ENCODE measurements at places on chromosomes 4 and X.

GRCh38 chr4:12562021-12562420 lies 922.1 kb downstream of the RAB28 start:
- no peaks in the 10 kb centered on the region for H3K36me3 ChIP-seq
- DNase-seq, result no peak
- H3K27me3 ChIP-seq, result no peaks in the 10 kb centered on the region
- no peak overlapping the region for H3K4me3 ChIP-seq
- H3K4me1 ChIP-seq, result no peaks in the 10 kb centered on the region
- H3K27ac ChIP-seq, result no peak overlapping the region

DNA sequence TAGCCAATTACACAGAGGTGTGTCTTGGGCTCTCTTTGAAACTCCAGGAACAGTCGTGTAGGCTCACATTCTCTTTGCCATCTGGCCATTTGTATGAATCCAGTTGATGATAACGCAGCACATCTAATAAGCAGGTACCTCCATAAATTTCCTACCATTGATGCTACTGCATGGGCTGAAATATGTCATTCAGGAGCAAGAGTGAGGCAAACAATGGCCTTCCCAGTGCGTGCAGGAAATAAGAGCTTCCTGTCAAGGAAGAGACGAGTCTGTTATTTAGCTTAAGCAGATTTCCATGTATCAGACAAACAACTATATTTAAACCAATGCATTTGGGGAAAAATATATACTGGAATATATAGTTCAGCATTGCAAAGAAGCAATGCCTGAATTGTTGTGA lies 102.1 kb upstream of the MXRA5 start:
- H3K4me3 ChIP-seq, result no peak overlapping the region
- no peaks in the 10 kb centered on the region for H3K27me3 ChIP-seq
- no peaks in the 10 kb centered on the region for H3K4me1 ChIP-seq
- no peak overlapping the region for H3K27ac ChIP-seq
- no peak for DNase-seq
- H3K36me3 ChIP-seq, result no peaks in the 10 kb centered on the region

DNA sequence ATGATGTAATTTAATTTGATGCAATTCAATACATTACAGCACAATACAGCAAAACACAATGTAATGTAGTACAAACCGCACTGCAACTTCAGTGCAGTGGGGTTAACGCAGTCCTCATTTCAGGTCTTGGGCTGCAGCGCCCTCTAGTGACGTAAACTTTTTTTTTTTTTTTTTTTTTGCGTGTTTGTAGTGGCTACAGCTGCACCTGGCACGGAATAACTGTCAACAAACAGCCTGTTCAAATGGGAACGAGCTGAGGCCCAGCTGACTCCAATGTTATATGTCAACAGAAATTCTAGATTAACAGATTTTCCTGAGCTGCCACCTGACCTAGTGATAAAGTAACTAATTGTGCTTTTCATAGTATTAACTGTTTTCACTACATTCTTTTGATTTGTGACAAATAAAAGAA lies 33.5 kb upstream of the RASSF6 start:
- no peak overlapping the region for H3K4me3 ChIP-seq
- H3K27me3 ChIP-seq, result no peaks in the 10 kb centered on the region
- H3K4me1 ChIP-seq, result no peaks in the 10 kb centered on the region
- no peak overlapping the region for H3K27ac ChIP-seq

DNA sequence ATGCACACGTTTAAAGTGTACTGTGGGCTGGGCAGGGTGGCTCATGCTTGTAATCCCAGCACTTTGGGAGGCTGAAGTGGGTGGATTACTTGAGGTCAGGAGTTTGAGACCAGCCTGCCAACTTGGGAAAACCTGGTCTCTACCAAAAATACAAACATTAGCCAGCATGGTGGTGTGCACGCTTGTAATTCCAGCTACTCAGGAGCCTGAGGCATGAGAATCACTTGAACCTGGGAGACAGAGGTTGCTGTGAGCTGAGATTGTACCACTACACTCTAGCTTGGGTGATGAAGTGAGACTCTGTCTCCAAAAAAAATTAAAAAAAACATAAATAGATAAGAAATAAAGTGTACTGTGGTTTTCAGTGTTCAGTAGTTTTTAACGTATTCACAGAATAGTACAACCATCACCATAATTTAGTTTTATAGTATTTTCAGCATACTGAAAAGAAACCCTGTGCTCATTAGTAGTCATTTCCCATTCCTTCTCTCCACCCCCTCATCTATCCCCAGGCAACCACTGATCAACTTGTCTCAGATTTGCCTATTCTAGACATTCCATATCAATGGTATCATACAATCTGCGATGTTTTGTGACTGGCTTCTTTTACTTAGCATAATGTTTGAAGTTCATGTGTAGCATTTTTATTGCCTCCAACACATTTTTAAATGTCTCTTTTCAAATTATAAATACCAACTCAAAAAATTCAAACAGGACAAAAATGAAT lies 19.1 kb downstream of the SLAIN2 start:
- no peaks in the 10 kb centered on the region for H3K36me3 ChIP-seq
- DNase-seq, result no peak
- no peaks in the 10 kb centered on the region for H3K4me1 ChIP-seq
- H3K27me3 ChIP-seq, result no peaks in the 10 kb centered on the region
- H3K27ac ChIP-seq, result no peak overlapping the region

GRCh38 chr4:20217951-20218350 lies 33.8 kb upstream of the SLIT2 start:
- H3K27ac ChIP-seq, result no peak overlapping the region
- no peaks in the 10 kb centered on the region for H3K27me3 ChIP-seq
- no peak for DNase-seq
- H3K4me1 ChIP-seq, result no peaks in the 10 kb centered on the region
- H3K4me3 ChIP-seq, result no peak overlapping the region

DNA sequence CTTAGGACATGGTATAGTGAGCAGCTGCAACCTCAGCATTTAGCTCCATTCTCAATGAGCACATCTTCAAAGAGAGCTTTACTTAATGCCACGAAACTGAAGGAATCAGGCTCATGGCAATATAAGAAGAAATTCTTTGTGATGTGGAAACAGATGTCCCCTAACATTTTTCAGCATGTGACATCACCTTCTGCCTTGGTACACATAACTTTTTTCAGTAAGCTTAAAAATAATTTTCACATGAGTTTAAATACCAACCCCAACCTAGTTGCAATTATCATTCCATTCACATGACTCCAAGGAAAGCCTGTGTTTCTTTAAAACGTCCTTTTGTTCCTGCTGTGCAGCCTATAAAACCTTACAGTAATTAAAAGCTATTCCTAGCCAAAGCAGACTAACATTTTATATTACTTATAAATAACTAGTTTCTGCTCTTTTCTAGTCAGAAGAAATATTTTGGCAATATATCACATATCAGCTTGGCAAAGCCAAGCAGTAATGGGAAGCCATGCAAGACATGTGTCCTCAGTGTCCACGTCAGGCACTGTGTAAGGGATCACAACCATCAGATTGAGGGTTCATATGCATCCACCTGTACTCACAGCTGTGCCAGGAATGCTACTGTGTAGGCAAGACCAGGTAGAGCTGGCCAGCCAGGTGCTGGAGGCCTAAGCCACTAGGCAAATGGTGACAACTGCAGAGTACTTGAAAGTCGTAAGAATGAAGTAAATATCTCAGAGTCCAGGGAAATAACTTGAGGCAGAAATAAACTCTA lies 466.6 kb downstream of the INPP4B start:
- no peaks in the 10 kb centered on the region for H3K36me3 ChIP-seq
- H3K4me3 ChIP-seq, result no peak overlapping the region
- no peaks in the 10 kb centered on the region for H3K27me3 ChIP-seq
- DNase-seq, result no peak
- peaks cover 4% of the 10 kb centered on the region for H3K4me1 ChIP-seq
- no peak overlapping the region for H3K27ac ChIP-seq

- no peaks in the 10 kb centered on the region for H3K4me1 ChIP-seq
- DNase-seq, result no peak
- no peak overlapping the region for H3K27ac ChIP-seq
- H3K27me3 ChIP-seq, result no peaks in the 10 kb centered on the region
- no peak overlapping the region for H3K4me3 ChIP-seq
These were observed 56.1 kb downstream of the PLS3 start for GRCh38 chrX:115616943-115617563.
